ENCODE measurements at places on chromosomes 11 and 22.

DNA sequence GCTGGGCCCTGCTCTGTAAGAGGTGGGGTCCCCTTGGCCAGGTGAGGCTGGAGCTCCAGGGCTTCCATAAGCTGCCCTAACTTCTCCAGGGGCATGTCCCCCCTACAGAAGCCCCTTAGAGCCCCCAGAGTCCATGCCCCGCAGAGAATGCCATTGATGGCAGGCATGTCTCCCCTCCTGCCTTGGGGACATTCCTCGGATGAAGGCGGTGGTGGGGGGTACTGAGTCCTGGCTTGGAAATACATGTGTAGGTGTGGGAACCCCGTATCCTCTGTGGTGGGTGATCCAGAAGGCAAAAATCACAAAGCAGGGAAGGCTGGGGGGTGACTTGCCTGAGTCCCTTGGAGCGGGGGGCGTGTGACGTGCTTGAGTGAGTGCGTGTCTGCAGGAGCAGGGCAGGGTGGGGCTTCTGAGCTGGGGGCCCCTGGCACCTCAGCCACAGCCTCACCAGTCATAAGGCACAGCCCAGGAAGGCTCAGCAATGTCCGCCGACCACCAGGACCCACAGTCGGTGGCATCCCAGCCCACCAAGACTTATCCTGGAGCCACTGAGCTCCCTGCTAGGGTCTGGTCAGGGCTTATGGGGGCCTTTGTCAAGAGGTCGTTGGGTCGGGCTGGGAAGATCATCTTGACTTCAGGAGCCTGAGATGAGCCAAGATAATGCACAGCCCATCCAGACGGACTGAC, 69.8 kb upstream of the KCNQ1OT1 start:
- DNase-seq: no peak

GRCh38 chr11:720642-721246, 14.7 kb downstream of the EPS8L2 start:
- peak; percentile 65 for DNase-seq

- DNase-seq: no peak
Measured at GRCh38 chr11:61141601-61142028, 19.6 kb downstream of the VPS37C start.

GRCh38 chr11:83990160-83990733, 704.1 kb upstream of the CCDC90B start:
- no peak for DNase-seq

GRCh38 chr11:64894070-64894811, 15.8 kb upstream of the EHD1 start:
- peak; percentile 98 for DNase-seq

- DNase-seq: no peak
Measured at GRCh38 chr22:36913427-36914389, at the start of gene CSF2RB. Gene CSF2RB (plus strand): TSS chr22:36913628. CDS start chr22:36922208, 8,580 bp downstream.

- no peak for DNase-seq
Measured at GRCh38 chr11:91124363-91124762, 901.5 kb upstream of the CHORDC1 start.

DNA sequence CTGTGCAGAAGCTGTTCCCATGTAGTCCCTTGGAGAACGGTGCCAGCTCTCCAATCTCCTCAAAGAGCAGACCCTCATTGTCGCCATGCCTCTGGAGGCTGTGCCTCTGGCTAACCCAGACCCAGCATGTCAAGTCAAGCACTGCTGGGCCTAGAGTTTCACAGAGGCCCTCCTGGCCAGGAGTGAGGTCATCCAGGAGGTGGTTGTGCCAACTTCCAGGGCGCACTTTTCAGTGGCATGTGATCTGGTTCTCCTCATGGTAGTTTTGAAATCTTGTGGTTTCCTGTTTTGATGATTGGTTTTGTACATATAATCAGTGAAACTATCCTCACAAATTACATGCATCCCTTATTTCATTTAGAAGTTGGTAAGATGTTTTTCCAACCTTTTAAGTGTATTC, 78.9 kb downstream of the PPFIBP2 start:
- DNase-seq: no peak

DNA sequence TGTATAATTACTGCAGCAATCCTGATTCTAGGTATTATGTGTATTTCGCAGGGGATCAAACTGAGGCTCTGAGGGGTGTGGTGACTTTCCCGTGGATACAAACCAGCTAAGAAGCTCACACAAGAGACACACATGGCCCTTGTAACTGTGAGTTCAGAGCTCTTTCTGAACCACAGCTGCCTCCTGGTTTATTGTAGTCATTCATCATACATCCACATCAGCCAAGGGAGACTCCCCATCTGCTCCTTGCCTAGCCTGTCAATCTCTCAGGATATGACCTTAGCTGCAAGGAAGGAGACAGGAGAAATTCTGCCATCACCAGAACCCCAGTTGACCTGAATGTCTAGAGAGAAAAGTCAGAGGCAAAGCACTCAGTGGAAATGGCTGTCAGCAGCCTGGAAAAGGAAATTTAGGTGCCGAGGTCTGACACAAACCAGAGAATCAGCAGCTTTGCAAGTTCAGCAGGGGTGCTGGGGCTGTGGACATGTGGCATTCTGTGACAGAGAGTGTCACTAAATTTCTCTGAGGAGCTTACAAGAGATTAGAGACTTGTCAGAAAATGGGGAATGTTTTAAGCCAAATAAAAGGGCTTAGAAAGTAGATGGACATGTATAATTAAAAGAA, 209.5 kb downstream of the AASDHPPT start:
- DNase-seq: no peak

GRCh38 chr22:41290262-41291221, 4.6 kb upstream of the RANGAP1 start:
- DNase-seq: no peak

DNA sequence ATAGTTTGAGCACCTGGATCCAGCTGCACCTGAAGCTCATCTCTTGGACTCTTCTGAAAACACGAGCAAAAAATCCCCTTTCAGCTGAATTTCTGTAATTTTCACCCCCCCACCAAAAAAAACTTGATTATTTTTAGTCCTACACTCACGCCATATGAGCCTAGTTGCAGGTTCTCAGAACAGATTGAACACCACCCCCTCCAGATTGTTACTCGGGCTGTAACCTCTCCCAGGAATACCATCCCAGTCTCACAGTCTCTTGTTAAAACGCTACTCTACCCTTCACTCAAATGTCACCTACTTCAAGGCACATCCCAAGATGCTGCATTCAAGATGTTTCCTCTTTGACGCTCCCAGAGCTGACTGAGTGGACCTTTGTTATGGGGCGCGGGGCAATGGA, 96.3 kb upstream of the PRDM11 start:
- no peak for DNase-seq

GRCh38 chr11:69039501-69039900, 9.2 kb upstream of the TPCN2 start:
- DNase-seq: no peak

DNA sequence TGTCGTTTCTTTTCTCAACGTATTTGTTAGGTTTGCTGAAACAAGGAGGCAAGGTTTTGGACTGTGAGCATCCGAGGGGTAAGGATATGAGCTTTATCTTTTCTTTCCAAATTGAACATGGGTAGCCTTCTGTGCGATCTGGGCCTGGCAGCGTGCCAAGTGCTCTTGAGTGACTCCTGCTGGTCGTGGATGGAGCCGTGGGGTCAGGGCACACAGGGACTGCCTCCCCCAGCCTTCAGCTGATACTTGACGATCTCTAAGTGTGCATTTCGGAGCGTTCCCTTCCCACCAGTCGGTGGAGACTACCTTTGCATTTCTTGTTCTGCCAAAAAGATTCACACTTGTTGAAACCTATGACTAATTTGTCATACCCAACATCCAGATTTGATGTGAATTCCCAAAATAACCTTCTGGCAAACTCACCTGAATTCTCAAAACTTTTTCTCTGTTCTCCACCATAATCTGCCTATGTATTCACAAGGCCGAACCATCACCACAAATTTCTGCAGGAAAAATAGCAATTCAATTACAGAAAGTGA, 40.1 kb upstream of the CLMP start:
- peak; percentile 61 for DNase-seq

DNA sequence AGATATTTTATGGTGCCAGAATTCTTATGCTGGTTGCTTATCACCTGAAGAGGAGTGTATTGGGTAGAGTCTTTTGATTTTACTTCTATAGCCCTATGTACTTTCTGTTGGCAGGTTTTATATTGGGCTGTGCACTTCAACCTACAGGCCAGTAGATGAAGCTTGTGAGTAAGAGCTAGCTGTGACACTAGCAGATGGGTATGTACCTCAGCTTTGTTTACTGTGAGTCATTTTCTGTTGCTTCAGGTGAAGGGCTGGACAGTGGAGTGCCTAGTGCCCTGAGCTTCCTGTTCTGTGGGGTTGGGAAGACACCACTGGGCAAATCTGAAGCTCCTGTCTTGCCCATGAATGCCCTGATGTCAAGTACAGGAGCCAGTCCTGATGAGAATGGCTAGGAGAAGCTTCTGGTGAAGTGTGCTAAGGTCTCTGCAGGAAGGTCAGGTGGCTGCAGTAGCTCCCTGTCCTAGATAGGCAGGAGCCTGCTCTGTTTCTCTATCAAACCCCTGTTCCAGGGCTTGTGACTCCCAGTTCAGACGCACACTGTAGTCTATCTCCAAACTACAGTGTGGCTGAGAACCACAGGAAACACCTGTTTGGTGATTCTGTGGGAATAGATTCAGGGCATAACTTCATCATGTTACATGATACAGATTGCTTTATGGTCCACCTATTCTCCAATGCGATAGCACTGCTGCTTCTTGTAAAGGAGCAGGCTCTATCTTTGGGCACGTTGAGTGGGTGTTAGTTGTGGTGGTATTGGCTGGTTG, 755.7 kb downstream of the KCNA4 start:
- no peak for DNase-seq

DNA sequence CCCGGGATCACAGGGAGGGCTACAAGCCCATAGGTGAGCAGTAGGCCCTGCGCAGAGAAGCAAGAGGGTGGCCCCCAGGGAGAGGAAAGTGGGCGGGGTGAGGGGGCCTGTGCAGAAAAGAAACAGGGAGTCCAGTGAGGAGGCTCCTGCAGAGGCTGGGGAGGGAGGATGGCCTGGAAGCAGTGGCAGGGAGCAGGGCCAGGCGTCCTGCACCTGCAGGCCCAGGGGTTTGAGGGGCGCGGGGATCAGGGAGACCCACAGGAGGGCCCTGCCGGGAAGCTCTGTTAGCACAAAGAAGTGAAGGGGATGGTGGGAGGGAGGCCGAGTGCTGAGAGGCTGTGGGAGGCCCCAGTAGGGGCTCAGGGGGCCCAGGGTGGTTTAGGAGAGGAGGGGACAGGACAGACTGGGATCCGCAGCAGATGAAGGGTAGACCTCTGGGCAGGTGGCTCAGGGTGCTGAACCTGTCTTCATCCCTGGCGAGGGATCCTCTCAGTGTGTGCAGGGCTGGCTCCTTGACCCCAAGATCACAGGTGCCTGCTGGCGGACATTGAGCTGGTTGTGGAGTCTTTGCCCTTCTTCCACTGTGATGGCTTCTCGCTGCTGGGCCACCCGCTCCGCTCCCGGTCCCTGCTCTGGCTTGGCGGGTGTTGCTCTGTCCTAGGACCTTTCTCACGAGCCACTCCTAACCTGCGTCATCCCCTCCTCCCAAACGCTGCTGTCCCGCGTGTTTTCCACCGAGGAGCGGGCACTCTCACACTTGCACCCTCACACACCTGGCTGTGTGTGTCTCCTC, 31.8 kb upstream of the CELSR1 start:
- DNase-seq: no peak

DNA sequence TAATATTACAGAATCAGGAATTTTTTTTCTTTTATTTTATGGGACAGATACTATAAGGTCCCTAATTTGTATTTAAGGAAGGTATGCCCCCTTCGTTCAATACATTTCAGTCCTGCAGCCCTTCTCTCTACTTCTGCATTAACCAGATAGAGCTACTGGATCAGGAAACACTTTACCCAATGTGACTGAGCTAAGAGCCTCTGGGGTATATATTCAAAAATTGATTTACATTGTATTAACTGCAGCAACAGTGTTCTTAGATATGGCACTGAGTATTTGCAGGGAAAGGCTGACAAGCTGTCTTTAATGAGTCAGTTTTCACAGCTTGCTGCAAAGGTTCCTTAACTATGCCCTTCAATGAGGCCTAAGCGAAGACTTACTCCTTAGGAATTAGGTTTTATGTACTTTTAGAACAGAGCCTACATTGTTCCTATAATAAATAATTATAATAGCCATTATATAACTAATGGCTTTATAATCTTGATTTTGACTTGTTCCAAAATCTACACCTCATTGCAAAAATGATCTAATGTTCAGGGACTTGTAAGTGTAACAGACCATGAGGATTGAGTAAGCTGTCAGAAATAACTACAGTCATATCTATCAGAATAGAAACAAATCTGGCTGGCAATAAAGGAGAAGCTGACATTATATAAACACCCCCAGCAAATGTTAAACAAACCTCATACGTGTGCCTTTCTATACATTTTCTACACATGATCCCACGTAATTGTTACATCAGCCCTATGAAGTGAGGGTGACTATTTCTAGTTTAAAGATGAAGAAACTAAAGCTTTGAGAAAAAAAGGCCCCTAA, 55.0 kb downstream of the DDI1 start:
- no peak for DNase-seq

GRCh38 chr11:113334183-113334582, 19.8 kb downstream of the TTC12 start:
- DNase-seq: no peak

- no peak for DNase-seq
Measured at GRCh38 chr22:38285018-38285417, 12.2 kb upstream of the TMEM184B start.

GRCh38 chr22:28002181-28002700, 83.2 kb upstream of the PITPNB start:
- DNase-seq: no peak

- no peak for DNase-seq
Measured at GRCh38 chr11:111185266-111185665, 60.3 kb upstream of the POU2AF2 start.

DNA sequence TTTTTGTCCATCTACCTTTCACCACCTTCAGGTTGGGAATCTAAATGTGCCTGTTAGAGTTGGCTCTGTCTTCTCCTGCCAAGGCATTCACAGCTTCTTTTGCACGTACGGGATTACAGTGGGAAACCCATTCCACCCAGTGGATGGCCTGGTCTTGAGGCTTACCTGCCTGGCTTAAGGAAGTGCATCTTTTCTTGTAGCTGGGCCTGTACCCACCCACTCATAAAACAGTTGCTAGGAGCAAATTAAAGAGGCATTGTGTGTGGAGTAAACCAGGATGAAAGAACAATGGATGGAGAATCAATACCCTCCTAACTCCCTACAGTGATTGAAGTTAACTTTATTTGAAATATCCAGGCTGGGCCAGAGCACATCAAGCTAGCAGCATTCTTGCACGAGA, 71.6 kb downstream of the TEAD1 start:
- DNase-seq: no peak

- no peak for DNase-seq
Measured at GRCh38 chr11:108639146-108639545, 25.7 kb upstream of the DDX10 start.
